ENCODE measurements at places on chromosomes 3 and 15.

- DNase-seq, result no peak
Measured at GRCh38 chr3:33091746-33092145, 5.2 kb downstream of the GLB1 start.

DNA sequence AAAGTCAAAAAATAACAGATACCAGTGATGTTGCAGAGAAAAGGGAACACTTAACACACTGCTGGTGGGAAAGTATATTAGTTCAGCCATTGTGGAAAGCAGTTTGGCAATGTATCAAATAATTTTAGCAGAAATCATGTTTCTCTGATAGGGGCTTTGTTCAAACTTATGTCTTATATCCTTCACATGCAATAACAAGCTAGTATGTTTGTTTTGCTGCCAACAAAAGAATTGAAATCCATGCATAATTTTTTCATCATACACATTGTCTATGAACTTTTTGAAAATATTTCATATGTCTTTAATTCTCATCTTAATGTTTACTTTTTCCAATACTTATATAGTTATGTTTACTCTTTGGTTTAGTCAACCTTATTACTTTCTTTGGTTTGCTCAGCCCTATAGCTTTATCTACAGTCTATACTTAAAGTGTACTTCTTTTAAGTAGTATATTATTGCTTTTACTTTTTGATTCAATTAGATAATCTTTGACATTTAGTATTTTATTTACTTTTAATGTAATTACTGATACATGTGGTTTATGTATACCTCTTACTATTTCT is 639.6 kb upstream of the CBLB start:
- no peak for DNase-seq

GRCh38 chr3:12759097-12759679 is at the start of gene TMEM40:
TMEM40 (minus strand) TSS chr3:12759259; CDS start chr3:12749832, 9,427 bp downstream.
- DNase-seq, result no peak

DNA sequence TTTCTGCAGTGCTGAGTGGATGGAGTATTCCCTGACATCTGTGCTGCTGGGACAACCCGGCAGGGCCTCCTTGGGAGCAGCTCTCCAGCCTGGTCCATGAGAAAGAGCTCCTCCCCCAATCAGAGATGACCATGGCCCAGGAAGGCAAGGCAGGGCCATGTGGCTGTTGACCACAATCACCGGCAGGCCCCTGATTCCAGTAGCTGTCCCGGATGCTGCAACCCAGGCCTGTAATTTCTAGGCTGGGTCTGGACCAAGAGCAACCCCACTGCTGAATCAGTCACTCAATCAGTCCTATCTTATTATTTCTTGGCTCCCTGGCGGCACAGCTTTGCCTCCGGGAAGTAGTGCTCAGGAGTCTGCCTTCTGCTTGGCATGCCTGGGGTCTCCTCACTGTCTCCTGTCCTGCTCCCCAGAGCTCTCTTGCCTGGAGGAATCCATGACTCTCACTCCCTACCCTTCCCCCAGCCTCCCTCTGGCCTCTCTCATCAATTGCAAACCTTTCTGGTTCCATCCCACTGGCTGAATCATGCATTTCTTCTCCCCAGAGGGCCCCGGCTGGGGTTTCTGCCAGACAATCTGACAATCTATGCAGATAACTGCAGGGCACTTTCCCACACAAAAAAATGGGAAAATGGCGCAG is 32.6 kb upstream of the ITGA11 start:
- DNase-seq, result no peak

DNA sequence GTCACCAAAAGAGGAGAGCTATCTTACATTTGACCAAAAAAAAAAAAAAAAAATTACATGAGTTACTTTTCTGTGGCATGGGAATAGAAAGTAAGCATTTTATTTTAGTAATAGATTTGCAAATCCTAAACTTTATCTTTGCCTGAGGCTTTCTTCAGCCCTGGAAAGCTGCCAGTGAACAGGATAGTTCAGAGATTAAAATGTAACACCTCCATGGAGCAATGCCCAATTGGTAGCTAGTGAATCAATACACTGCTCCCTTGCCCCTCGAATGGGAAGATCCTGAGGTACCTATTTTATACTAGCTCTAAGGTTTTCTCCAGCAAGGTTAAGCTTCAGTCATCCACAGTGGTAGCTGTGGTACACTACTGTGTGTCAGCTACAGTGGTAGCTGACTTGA is 867.1 kb downstream of the NAALADL2 start:
- no peak for DNase-seq

GRCh38 chr3:186996356-186996755 is 66.0 kb downstream of the ST6GAL1 start:
- no peak for DNase-seq

DNA sequence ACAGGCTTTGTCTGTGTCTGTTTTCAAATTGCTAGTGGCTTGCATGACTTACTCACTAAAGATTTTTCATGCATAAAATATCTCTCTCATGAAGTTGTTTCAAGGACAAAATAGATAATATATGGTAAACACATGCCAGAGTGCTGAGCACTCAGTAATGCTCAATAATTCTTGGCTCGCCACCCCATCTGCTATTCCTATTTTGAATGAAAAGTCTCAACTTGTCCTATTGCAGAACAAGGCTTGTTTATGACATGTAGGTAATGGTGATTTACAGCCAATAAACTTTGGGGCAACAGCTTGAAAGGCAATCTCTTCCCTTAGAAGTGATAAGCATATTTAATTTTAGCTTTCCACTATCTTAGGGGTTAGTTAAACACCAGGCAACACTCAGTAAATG is 789.0 kb upstream of the ROBO1 start:
- DNase-seq, result no peak

- no peak for DNase-seq
Measured at GRCh38 chr15:70646169-70646568, 117.2 kb downstream of the UACA start.

GRCh38 chr15:101562428-101563059 is 73.0 kb upstream of the PCSK6 start:
- no peak for DNase-seq

- no peak for DNase-seq
Measured at GRCh38 chr15:39255760-39256159, 325.1 kb upstream of the THBS1 start.

GRCh38 chr3:13324835-13325501 is 95.2 kb downstream of the NUP210 start:
- no peak for DNase-seq

GRCh38 chr3:73212683-73213082 is 151.2 kb downstream of the EBLN2 start:
- DNase-seq, result no peak

DNA sequence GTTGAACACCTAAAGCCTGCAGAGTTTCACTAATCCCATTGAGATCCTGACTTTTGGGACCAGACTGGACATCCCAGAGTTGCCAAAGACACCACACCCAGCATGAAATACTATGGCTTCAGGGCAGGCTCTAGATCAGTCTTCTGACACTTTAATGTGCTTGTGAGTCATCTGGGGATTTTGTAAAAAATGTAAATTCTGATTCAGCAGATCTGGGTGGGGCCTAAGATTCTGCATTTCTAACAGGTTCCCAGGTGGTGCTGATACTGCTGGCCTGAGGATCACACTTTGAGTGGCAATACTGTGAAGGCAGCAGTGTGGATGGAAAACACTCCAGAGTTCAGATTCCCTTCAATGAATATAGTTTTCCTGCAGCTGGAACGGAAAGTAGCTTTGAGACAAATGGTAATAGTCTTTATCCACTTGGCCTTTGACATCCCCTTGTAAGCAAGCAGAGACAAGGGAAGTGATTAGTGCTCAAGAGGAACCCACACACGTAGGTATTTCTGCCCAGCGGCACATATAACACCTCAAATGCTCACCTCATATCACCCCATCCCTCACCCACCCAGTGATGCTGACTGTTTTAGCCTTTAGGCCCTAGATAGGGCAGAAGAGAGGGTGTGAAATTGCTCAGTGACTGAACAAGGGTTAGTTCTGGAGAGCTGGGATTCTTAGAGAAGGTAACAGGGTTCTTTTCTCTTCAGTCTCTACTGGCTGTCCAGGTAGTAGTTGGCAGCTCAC is 51.5 kb upstream of the GSK3B start:
- DNase-seq, result peak; percentile 18

DNA sequence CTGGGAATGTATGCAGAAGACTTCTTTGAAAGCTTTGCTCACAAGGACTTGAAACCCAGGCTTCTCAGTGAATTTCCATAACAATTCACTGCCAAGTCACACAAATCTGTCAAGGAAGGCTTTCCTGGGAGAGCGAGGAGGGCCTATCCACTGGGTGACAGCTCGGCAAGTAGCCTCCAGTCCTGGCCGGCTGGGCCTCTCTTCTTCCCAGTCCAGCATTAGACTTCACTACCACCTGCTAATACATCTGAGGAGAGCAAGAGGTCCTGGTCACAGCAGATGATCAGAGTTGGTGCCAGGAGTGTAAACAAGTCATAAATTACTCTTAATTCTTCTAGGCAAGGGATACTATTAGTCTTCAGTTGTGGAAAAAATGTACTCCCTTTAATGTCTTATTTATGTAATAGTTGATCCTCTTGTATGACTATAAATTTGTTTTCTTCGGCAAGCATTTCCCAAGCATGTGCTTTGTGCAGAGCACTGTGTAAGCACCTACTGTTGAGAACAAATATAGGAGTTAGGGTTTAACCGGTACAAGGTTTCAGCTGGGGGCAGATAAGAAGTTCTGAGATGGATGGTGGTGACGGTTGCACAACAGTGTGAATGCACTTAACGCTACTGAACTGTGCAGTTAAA is 162.9 kb downstream of the VGLL4 start:
- no peak for DNase-seq

DNA sequence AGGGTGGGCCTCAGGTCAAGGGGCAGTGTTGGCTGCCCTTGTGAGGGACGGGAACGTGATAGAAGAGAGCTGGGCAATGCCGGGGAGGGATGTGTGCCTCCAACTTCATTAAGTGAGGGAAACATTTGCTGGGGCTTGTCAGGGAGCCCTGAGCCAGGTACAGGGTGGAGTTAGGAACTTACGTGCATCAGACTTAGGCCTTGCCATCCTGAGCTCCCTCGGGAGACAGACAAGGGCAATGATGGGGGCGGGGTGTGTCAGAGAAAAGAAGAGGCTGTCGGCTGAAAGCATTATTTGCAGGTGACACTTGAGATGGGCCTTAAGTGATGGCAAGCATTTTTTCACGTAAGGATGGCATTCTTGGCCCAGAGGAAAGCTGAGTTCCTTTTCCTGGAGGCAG is 1.6 kb downstream of the FAM131A start:
- no peak for DNase-seq

- no peak for DNase-seq
Measured at GRCh38 chr3:196227121-196227561, 10.8 kb downstream of the SLC51A start.

- DNase-seq, result peak; percentile 64
Measured at GRCh38 chr3:39208463-39209055, 16.2 kb upstream of the XIRP1 start.

DNA sequence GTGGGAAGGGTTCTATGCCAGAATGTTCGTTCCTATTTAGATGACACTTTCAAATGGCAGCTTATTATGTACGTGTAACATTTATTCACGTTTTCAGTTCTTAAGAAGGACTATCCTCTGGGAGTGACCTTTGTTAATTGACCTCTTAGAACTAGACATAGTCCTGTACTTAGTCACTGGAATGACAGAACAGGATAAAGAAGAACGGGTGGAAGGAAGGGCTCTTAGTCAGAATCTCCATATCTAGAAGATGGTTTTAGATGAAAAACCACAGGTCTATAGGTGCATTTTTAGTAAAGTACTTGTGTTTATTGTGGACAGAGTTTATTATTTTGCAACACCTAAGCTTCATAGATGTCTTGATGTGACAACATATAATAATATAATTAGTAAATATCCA is 6.5 kb downstream of the METTL6 start:
- DNase-seq, result peak; percentile 38

- DNase-seq, result no peak
Measured at GRCh38 chr3:166685246-166685645, 694.9 kb downstream of the ZBBX start.

- no peak for DNase-seq
Measured at GRCh38 chr3:134536781-134537180, 50.9 kb downstream of the CEP63 start.
